ENCODE measurements at places on chromosomes 11 and 22.
A peak's percentile ranks its signal among the peaks of the same experiment; 100 is the strongest.

DNA sequence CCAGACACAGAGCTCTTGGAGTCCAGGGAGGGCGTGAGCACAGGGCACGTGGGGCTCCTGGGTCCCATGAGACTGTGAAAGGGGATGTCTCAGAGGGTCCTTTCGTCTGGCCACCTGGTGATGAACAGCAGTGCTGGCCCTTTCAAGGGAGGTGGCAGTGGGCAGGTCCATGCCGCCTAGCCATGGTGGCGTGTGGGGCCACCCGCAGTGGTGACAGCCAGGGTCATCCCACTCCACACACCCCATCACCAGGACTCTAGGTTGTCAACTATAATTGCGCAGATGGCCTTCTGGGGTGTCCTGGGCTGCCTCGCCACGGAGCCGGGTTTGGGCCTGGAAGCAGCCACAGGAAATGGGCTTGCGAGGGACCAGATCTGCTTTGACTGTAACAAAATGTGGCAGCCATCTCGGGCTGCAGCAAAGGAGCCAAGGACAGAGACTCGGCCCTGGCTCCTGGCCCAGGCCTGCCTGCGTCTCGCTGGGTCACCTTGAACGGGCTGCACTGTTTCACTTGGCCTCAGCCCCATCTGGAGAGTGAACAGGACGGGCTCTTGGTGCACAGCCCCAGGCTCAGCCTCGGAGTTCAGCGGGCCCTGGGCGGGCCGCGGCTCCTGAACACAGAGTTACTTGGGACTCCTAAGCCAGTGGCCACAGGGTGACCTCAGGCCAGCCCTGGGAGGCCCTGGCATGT is 1350.5 kb downstream of the BRD1 start:
- DNase-seq: no peak

DNA sequence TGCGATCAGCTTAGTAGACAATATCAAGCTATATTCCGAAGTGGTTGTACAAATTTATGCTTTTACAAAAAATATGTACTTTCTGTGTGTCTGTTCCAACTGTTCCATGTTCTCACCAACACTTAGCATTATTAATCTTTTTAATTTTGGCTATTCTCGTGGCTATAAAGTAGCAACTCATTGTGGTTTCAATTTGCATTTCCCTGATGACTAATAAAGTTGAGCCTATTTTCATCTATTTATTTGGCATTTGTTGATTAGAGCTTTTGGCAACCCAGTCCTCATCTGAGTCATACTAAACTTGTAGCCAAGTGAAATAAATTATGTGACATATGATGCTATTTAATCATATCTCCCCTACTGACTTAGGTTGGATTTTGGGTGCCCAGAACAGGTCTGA is 115.9 kb downstream of the FBXO7 start:
- DNase-seq: no peak

GRCh38 chr22:22407061-22407460 is 101.5 kb downstream of the ZNF280B start:
- no peak for DNase-seq

GRCh38 chr11:10622957-10623791 is 54.7 kb upstream of the LYVE1 start:
- DNase-seq: peak; percentile 8

GRCh38 chr11:82989628-82990404 is 81.9 kb downstream of the RAB30 start:
- peak; percentile 10 for DNase-seq

DNA sequence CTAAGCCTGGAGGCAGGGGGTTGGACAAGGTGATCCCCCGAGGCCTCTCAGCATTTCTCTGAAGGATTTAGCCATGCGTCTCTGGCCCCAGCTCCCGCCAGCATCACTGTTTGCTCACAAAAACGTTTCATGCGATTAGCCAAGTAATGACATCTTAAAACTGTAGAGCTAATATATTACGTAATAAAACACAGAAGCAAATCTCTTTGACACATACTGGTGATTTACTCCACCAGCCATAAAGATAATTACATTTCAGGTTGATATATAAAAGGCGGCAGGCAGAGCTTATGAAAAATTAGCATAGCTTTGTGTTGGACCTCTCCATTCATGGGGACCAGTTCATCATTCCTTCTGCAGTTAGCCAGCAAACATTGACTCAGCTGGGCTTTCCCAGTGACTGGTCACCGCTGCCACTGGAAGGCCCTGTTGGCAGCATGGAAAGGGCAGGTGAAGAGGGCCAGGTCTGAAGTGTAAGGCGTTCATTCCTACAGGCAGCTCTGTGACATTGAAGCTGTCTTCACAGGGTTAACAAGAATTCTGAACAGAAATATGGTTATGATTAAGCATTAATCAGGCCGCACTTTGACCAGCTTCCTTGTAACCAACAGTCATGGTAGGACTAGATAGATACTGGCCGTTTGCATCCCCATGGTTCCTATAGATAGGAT is 150.3 kb downstream of the NECTIN1 start:
- DNase-seq: no peak

- no peak for DNase-seq
Measured at GRCh38 chr11:94854770-94855633, 86.8 kb downstream of the AMOTL1 start.

DNA sequence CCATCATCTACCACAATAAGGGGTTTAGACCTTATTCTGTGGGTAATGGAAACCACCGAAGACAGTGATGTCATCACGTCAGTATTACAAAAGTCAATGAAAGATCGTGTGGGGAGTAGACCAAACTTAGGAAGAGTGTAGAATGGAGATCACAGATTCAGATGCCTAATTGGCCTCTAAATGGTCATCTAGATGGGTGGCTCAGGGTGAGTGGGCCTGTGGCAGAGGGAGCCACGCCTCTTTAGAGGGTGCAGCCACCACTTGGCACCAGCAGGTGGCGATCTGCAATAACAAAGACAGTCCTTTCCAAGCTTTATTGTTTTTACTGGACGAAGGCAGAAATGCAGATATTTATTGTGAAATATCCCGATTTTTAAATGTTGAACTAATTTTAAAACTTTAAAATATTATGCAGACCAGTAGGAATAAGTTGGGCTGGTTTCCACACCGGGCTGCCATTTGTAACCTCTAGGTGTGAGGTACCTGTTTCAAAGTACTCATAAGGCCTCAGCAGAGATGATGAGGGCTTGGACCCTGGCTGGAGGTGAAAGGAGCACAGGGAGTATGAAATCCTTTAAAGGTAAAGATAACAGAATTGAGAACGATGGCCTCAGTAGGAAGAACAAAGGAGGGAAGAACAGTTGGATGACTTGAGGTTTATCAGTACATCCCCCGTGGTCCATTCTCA is 222.0 kb downstream of the DBX1 start:
- peak; percentile 17 for DNase-seq

GRCh38 chr11:94597896-94598295 is 30.7 kb downstream of the PIWIL4 start:
- no peak for DNase-seq

DNA sequence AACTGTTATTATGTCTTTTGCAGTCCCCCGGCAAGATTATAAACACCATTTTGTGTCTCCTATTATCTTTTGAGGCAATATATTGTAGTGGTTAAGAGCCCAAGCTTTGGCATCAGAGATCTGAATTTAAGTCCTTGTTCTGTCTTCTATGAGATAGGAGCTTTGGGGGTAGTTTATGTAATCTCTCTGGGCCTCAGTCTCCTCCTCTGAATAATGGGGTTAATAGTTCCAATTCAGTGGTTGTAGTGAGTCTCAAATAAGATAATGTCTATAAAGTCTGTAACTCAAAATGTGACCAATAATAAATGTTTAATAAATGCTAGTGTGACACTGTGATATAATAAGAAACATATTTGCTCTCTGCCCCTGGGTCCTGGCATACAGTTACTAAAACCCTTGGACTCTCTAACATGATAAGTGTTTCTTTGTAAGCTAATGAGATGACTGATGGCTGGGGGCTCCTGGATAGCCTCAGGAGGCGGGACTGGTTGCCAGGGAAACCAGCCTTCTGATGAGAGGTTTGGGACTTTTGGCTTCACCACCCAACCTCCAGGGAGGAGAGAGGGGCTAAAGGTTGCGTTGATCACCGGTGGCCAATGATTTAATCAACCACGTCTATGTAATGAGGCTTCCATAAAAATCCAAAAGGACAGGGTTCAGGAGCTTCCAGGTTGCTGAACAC is 183.4 kb upstream of the MTMR2 start:
- DNase-seq: no peak

DNA sequence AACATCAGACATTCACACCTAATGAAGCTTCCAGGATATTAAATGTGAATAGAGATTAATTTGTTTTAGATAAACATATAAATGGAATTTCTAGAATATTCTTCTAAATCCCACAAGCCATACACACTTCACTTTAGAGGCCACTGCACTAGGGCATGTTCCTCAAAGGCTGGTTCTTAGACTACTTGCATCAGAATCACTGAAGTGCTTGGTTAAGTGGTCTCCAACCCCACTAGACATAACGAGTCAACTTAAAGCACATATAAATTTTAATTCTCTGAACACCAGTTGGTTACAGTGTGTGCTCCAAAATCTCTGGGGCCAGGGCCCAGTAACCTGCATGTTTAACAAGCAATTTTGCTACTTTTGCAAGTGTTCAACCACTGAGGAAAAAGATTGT is 7.9 kb upstream of the ALKBH8 start:
- no peak for DNase-seq
